NCI-H187 treated with DMSO at 0.1 percent for 48 hours (cell line): ENCODE measurements at places on chromosomes 11 and 22.

- DNase-seq, result no peak
These were observed 37.0 kb upstream of the ACCSL start for GRCh38 chr11:44010789-44011251.

GRCh38 chr11:134244593-134244992 lies 8.6 kb downstream of the THYN1 start:
- no peak for DNase-seq

GRCh38 chr22:44583854-44584253 lies 85.8 kb upstream of the RTL6 start:
- no peak for DNase-seq

GRCh38 chr11:69134957-69135356 lies 20.8 kb upstream of the SMIM38 start:
- no peak for DNase-seq

GRCh38 chr22:32803020-32803737 lies 1.7 kb downstream of the TIMP3 start:
- no peak for DNase-seq

GRCh38 chr22:27194096-27194748 lies 536.8 kb downstream of the MIAT start:
- DNase-seq, result no peak

GRCh38 chr11:64803846-64804345 lies 882 bp upstream of the MAP4K2 start:
- DNase-seq, result no peak

DNA sequence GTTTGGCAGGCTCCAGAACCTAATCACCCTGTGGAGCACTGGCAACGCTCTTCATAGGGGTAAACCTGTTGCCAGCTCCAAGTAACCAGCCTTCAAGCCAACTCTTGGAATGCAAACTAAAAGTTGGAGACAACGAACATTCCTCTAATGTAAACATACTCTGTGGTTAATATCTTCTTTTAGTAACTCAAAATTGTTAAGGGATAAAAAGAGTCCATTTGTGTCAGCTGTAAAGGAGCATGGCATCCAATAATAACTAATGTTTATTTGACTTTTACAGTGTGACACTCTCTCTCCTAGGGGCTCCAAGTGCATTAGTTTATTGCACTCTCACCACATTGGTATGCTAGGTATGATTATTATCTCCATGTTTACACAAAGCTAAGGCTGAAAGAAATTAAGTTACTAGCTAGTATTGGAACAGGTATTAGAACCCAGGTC lies 31.0 kb upstream of the AMOTL1 start:
- DNase-seq, result no peak

DNA sequence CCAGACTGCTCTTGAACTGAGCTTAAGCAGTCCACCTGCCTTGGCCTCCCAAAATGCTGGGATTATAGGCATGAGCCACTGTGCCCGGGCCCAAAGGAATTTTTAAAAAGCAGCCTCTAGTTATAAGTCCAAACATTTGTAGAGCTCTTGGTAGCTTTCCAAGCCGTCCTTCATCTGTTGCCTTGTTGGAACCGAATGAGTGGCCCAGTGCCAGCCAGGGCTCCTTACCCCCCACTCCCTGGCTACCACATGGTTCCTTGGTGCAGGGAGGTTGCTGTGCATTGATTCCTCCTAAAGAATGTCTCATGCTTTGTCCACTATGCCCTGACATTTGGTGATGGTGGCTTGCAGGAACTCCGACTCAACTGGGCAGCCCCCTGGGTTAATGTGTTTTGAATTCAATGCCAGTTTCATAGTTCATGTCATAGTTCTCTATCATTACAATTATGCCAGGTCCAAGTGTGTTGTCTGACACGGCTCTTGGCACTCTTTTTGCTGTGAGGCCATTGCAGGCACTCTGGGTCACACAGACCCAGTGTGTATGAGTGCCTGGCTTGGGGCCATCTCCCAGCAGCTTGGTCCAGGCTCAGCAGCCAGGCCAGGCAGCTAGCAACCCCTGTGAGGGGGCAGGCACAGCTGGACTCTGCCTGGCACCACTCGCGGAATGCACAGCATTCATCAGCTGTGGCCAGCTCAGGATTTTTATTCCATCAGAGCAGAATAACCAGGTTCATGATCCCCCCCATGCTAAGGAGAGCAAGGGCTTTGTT lies 13.3 kb upstream of the MICALL1 start:
- no peak for DNase-seq

DNA sequence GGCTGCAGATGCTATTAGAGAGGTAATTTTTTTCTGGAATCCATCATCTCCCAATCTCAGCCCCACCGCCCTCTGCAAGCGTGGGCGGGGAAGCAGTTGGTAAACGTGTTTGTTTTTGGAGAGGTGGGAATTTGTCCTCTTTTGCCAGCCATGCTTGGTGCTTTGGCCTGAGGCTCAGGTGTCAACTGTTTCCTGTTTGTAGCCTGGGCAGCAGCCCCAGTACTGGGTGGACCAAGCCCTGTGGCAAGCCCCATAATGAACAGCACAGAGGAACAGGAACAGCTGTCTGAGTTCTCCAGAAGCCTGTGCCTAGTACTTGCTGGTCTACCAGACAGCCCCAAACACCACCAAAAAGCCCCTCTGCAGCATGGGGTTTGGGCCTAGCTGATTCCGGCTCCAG lies 39.6 kb downstream of the POU2F3 start:
- DNase-seq, result no peak

DNA sequence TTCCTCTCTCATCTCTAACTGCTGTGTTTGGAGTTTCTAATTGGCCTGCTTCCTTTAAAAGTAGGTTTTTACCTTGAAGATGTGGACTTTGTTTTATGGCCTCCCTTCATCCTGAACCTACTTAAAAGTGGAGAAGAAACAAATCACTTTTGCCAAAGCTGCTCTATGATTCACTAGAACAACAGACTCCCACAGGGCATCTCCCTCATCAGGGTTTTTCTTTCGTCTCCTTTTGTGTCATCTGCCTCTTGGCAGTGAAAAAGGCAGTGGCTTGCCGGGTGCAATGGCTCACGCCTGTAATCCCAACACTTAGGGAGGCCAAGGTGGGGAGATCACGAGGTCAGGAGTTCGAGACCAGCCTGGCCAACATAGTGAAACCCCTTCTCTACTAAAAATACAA lies 186.6 kb upstream of the MTNR1B start:
- no peak for DNase-seq

GRCh38 chr11:128903248-128904061 lies 12.3 kb downstream of the KCNJ5 start:
- no peak for DNase-seq

GRCh38 chr11:96388891-96389719 lies 607 bp downstream of the CCDC82 start:
- DNase-seq, result no peak
